ENCODE measurements at places on chromosomes 11 and 22.

DNA sequence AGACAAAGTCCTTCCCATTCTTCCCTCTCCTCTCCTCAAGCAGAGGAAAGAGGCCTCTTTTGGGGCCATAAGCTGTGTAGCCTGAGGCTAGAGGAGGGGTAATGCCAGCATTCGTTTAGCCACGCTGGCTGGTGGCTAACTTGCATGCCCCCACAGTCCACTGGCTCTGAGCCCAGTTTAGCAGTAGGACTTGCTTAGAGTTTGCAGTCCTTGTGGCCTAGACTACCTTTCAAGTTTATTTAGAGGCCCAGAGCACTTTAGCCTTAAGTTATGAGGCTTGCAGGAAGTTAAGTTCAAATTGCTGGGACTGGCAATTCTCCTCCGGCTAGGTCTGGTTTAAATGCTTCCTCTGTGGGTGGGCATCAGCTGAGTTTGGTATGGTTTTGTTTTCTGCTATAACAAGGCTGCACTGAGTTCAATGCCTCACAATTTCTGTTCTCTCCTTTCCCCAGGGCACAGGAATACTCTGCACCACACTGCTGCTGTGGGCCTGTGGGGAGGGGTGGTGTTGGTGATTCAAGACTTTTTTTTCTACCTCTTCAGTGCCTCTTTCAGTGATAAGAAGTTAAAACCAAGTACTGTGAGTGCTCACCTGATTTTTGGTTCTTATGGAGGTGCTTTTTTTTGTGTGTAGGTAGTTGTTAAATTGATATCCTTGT is 281.0 kb upstream of the C11orf87 start:
- no peak for DNase-seq

DNA sequence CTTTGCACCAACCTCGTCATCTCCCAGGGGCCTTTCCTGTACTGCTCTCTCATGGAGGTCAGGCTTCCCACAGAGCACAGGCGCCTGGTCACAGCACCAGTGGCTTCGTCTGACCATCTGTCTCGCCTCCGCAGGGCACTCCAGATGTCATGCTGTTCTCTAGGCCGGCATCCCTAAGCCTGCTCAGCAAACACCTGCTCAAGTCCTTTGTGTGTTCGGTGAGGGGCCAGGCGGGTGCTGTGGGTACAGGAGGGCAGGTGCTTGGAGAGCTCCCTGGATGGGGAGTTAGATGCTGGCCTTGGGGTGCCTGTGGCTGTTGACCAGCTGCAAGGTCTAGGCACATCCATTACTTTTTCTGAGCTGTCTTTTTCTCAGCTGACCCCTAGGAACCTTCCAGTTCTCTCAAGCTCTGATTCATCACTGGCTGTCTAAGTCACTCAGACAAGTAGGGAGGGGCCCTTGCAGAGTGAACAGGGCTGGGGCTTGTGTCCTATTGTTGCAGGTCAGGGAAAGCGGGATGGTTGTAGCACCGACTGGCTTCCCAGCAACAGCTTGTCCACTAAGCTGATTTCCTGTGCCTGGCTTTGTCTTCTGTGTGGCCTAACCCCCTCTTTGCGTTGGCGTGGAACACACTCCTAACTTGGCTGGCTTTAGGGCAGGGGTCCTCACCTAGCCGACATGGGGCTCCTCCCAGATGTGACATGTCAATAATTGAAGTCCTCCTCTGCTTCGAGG is 9.2 kb downstream of the CLDN5 start:
- DNase-seq: no peak

GRCh38 chr11:63612181-63612580 is 2.1 kb downstream of the PLAAT3 start:
- no peak for DNase-seq

- DNase-seq: no peak
Observed at GRCh38 chr11:57332694-57333440, 2.8 kb downstream of the SSRP1 start.

DNA sequence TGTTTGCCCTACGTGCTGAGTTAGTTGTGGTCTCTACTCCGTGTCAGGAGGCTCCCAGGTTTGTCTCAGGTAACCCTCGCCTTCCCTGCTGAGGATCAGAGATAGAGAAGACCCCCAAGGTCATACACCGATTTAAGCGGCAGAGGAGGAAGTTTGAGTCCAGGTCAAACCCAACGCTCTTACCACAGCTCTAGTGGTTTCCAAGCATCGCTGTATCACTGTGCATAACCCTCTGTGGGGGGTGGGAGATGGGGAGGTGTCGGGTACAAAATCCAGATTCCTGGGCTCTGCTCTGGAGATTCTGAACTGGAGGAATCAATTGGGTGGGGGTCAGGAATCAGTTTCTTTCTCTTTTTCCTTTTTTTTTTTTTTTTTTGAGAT is 627 bp downstream of the DNAJC4 start:
- DNase-seq: no peak

DNA sequence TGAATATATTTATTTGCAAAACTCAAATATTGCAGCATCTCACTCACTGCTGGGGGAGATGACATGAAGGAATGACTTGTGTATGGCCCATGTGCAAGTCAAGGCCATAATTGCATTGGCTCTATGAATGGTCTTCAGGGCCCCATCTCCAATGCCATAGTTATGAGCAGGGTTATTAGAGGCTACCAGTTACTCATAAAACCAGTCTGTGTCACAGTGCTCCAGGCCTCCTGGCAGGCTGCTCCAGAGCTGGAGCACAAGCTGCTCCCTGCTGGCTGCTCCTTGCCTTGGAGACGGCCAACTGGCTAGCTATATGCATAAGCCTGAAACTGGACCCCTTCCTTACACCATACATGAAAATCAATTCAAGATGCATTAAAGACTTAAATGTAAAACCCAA is 145.7 kb downstream of the TRPC6 start:
- DNase-seq: no peak

DNA sequence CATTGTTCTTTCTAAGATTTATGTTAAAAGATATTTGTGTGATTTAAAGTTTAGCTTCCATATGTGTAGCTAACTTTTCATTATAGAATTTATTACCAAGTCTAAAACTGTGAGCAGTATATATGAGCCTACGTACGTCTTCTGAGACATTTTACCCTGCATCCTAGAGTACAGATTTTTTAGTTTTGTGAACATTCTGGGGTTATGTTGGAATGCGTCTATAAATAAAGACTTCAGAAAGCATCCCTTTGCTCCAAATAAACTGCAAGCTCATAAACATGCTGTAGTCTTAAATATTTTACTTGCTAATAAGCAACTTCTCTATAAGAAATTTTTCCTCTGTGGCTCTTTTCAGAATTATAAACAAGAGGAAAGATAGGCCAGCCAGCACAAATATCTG is 236.5 kb downstream of the DDX10 start:
- DNase-seq: no peak

DNA sequence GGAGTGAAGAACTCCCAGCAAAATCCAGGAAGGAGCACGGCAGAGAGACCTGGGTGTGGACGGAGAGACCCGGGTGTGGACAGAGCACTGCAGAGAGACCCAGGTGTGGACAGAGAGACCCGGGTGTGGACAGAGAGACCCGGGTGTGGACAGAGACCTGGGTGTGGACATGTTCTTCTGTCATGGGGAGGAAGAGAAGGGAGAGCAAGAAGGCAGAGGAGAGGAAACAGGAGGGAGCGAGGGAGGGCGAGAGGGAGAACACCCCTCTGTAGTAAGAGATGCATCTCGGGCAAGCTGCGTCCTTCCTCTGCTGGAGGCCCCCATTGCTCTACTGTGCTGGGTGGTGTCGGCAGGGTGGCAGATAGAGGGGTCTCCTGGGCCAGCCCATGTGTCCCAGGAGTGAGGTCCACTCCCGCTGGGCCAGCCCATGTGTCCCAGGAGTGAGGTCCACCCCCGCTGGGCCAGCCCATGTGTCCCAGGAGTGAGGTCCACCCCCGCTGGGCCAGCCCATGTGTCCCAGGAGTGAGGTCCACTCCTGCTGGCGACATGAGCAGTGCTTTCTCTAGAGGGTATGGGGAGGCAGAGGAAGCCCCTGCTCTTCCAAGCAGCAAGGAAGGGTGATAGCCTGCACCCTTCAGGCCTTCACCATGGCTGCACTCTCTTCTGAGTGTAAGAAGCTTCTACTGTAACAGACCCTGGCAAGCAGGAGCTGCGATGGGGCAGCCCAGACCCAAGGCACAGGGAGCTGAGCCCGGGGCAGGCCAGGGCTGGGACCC is 934.2 kb downstream of the BRD1 start:
- no peak for DNase-seq

DNA sequence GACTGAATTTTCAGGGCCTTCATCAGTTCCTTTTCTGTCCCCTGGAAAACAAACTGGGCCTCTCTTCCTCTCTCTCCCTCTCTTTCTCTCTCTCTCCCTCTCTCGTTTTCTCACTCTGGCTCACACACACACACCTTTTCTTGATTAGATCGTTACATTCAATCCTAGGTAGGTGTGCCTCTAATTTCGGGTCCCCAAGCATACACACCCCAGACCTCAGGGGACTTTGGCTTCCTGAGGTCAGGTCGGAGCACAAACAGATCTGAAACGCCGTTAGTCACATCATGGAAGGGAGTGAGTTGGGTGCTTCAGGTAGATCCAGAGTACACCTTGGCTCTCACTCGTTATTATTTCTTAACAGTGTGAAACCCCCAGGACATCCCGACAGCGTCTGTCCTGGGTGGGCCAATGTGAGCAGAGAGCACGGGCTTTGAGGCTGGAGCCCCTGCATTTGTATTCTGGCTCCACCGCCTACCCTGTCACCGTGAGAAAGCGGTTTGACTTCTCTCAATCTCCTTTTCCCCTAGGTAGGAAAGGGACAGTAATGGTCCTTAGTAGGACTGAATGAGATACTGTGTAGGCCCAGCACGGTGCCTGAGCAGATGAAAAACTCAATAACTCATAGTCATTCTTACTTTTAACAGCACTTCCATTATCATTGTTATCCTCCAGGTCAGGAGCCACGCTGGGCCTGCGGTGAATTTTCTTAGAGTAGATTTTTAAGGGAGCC is 37.3 kb upstream of the POU2AF1 start:
- DNase-seq: no peak

DNA sequence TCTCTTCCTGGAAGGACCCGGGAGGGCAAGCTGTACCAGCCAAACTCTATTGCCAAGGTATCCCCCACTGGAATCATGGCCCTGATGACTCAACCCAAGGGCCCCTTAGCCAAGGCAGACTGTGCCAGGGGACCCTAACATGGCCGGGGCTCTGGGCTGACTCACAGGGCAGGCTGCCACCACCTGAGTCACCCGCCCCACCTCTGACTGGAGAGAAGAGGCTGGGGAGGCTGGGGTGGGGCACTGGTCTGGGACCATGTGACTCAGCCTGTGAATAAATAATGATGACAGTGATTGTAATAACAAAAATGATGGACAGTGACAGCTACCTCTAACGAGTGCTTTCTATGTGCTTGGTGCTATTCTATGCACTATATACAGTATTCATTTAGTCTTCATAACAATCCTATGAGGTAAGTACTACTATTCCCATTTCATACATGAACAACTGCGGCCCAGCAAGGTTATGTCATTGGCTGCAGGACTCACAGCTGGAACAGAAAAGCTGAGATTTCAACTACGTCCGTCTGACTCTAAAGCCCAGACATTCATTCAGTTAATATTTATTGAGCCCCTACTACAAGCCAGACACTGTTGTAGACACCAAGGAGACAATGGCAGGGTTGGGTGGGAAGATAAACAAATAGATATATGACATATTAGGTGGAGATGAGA is 84.2 kb downstream of the FBXO7 start:
- no peak for DNase-seq

GRCh38 chr11:134228625-134229024 is 4.2 kb downstream of the VPS26B start:
- no peak for DNase-seq

GRCh38 chr11:27227736-27228135 is 135.3 kb downstream of the CCDC34 start:
- DNase-seq: no peak

DNA sequence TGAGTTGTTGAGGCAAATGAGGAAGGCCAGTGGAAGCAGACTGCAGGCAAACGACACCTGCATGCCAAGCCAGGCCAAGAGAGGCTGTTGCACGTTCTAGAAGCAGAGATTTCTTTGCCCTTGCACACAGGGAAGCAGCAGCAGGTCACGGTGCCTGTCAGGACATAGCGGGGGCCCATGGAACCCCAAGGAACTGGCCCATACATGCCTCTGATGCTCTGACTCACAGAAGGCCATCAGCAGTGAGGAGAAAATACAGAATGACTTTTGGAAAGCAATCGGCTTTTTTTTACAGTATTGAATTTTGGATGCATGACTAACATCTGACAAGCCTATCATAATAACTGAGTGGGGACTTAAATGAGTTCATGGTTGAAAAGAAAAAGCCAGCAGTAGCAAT is 123.9 kb downstream of the MPPED1 start:
- no peak for DNase-seq

GRCh38 chr11:6735306-6735705 is 36.5 kb downstream of the OR2AG2 start:
- DNase-seq: no peak

GRCh38 chr11:5203366-5203765 is 2.9 kb upstream of the OR51V1 start:
- no peak for DNase-seq

- DNase-seq: no peak
Observed at GRCh38 chr22:19128946-19129727, 2.0 kb upstream of the TSSK2 start.

DNA sequence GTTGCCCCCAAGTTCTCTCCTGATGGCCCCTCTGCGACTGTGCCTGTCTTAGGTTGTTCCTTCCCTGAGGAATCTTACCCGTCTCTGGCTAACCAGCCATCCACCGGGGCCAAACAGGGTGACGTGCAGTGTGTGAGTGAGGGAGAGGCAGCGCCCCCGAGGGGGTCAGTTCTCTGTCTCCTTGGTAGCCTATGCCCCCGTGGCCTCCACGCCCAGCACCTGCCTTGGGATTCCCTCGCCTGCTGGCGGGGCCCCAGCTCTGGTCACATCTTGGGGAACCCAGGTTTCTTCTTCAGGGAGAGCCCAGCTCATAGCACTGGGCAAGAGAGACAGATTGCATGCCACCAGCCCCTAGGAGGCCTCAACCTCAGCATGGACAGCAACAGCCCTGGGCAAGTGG is 5.8 kb downstream of the NXF1 start:
- no peak for DNase-seq

GRCh38 chr11:119416606-119417580 is 6.1 kb downstream of the THY1 start:
- no peak for DNase-seq

DNA sequence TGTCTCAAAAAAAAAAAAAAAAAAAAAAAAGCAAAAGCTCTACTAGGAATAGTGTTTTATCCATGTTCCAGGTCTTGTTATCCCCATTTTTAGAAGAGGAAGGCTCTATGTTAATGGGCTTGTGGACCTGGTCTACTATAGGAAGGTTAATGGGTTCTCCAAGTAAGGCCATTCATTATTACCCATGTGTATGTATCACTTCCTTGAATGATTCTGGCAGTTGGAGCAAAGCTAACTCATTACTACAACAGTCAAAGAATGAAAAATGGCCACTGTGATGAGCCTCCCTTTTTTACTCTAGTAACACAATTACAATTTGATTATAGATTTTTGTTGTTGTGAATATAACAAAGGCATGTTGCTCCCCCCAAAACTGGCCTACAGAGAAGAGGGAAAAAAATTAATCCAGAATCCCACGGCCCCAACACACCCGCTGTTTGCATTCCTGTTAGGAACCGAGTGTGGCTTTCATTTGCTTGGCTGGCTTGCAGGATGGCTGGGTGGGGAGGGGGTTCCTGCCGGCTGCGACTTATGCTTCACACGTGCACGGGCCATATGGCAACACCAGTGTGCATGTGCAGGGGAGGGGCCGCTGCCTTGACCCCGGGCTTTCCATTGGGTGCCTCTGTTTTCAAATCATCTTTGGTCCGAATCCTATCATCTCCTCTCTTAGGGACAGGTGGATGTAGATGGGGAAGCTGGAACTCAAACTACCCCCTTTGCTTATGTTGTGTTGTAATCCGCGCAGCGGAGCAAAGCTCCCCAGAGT is 148.8 kb downstream of the HIPK3 start:
- no peak for DNase-seq
